Stomach (tissue), 19 donors: ENCODE measurements at places on chromosomes 5 and 9. TPM values are rescaled to one million over a fixed set of nuclear protein-coding genes. Genes with fewer than 3 reads are reported as not detected.
A peak's percentile ranks its signal among the peaks of the same experiment; 100 is the strongest.

PCDHGC5 gene
- total RNA-seq, result 3.5 TPM

DNA sequence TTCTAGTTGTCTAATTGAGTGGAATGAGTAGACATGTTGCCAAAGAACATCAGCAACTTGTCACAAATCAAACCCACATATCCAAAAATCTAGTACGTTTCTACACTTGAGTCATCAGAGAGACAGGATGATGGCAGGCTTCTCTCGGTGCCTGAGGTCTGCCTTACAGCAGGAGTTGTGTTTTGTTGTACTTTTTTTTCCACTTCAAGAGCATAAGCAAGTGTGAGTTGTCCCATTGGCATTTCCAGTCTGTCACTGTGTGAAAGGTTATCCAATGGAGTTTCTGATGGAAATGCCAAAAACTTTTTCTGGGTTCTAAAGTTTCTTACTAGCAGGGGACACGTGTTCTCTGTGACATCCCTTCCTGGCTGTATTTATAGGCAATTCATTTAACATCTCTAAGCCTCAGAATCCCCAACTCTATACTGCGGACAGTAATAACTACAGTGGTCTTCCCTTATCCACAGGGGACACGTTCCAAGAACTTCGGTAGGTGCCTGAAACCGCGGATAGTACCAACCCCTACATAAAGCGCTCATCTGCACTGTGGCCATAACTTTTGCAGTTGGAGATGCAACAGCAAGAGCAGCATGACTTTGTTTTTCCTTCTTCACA is 246.5 kb downstream of the SYK start:
- no peak for DNase-seq

IFNA13 gene
- total RNA-seq, result not detected

EIF4E1B gene
- total RNA-seq, result not detected

DNA sequence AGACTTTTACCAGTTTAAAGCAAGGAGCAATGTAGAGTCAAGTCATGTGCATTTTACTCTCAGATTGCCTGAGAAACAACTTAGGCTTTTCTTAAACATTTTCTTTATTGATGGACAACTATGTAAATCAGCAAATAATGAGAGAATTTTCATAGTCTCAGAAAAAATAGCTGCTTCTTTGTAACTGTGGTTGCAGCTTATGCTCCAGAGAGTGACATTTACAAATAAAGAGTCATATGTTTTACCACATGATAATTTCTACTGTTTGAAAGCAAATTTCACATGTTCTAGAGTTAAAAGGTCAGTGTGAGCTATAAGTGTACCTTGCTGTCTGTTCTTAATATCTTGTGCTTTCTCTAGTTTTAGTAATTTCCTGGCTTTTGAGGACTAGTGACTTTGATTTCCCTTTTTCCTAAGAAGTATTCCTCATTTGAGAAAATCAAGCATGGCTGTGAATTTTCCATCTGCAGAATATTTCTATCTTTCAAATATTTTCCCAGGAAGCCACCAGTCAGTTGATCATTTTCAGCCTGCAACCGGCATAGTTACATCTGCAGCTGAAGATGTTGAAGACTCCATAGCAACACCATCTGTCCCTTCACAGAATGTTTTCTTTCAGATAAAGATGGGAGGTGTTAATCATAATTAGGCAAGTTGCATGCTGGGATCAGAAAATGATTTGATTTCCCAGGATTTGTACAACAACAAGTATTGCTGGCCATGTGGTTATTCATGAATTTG is 229.9 kb downstream of the SGCD start:
- DNase-seq, result peak; percentile 32

LCN1 gene
- not detected for total RNA-seq

GRCh38 chr9:131382850-131383729 is 10.8 kb upstream of the PRRC2B start:
- peak; percentile 90 for DNase-seq

PCDHGB4 gene
- 7.7 TPM for total RNA-seq

DNA sequence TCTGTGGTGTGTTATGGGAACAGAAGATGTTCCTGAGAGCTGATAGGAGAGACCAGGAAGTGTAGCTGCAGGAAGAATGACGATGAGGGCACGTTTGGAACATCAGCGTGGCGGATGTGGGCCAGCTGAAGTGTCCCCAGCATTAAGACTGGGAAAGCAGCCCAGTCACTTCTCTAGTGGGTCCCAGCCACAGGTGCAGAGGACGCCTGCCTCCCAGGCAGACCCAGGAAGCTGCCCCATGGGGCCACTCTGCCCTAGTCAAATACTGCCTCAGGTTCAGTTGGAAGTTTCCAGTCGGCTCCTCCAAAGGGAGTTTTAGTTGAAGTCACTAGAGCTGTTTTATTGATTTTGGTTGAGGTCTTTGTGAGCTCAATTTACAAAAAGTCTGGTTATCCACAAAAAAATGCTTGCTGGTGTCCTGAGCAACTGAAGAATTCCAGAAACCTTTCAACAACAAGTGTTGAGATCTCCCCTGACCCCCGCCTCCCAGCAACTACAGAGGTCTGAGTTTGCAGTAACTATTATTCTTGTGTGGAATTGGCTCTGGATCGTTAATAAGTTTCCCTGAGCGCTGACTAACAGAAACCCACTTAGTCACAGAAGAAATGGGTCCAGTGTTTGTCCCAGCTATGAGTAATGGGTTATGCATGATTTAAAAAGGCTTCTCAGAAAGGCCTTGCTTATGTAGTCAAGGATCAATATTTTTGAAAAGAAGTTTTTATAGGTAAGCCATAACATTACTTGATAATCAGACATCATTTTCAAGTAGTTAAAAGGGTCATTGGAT is 294.1 kb downstream of the FANCC start:
- DNase-seq, result no peak

DNA sequence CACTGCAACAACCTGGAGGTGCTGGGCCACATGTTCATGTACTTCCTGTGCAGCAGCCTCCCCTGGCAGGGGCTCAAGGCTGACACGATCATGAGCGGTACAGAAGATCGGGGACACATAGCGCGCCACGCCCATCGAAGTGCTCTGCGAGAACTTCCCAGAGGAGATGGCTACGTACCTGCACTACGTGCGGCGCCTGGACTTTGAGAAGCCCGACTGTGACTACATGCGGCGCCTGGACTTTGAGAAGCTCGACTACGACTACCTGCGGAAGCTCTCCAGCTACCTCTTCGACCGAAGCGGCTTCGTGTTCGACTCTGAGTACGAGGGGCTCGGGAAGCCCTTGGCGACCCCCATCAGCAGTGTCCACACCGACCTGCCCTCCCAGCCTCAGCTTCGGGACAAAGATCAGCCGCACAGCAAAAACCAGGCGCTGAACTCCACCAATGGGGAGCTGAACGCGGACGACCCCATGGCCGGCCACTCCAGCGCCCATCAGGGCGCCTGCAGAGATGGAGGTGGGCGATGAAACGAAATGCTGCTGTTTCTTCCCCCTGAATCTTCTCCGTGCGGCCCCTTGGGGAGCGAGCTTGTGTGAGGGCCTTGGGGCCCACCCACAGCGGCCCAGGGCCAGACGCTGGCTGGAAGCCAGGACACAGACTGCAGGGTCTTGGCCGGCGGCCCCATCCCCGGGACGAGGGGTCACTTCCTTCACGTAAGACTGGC is 56.5 kb downstream of the JAK2 start:
- no peak for DNase-seq

THBS4 gene
- 7.7 TPM for total RNA-seq

DNA sequence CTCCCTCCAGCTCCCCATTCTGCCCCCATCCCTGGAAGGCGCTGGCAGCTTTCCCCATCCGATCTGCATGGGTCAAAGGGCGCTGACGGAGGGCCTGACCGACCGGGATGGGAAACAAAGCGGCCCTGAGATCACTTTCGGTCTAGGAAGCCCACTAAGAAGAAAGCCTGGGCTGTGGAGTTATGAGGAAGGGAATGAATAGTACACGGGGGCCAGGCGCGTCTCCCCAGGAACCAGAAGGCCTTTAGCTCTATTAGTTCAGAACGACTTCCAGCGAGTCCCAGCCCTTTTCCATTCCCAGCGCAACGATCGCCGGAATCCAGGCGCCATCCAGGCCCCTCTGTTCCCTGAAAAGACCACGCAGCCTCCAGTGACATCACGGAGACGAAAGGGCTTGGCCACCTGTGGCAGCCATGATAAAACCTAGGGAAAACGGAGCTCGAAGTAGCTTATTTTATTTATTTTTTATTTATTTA is 70.1 kb upstream of the CCDC180 start:
- DNase-seq, result no peak

GRCh38 chr9:135448663-135449100 is 30.9 kb upstream of the PPP1R26 start:
- DNase-seq, result no peak

KLHL3 gene
- 11.0 TPM for total RNA-seq

BTNL8 gene
- total RNA-seq, result 10.9 TPM

CDO1 gene
- not detected for total RNA-seq

PROB1 gene
- total RNA-seq, result not detected

PCDH1 gene
- 35.3 TPM for total RNA-seq

DNA sequence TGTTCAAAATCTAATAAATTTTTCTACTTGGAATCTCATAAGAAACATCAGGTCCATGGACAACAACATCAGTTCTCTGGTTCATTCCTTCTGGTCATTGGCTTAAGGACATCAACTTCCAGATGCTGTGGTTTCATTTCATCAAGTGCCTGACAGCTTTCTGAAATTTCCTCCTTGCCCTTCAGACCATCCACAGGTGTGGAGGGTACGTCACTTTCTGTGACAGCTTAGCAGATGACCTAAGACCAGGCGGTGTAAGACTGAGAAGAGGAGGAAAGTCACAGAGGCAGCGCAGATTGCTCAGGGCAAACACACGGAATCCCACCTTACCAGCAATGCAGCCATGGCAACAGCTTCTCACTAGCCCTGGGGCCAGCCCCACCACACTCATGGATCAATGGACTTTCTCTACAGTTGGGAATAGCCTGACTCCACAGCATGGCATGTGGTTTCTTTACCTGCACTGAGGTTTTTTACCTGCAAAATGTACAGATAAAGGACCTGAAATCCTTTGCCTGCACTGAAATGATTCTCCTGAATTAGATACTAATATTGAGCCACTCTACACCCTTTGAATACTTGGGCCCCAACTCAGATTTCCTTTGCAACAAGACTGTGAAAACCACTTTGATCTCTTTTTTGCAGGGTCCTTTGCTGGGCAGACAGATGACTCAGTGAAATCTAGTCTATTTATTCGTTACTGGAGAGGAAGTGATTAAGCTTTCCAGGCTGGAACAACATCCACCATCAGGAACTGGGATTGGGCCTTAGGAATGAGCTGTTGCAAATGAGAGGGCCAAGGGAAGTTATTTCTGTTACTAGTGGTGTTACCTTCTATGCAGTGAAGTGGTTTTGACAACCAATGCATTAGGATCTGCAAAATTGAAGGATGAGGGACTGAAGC is 26.9 kb downstream of the TICAM2 start:
- DNase-seq, result no peak

PCDHAC1 gene
- 0.55 TPM for total RNA-seq

DNA sequence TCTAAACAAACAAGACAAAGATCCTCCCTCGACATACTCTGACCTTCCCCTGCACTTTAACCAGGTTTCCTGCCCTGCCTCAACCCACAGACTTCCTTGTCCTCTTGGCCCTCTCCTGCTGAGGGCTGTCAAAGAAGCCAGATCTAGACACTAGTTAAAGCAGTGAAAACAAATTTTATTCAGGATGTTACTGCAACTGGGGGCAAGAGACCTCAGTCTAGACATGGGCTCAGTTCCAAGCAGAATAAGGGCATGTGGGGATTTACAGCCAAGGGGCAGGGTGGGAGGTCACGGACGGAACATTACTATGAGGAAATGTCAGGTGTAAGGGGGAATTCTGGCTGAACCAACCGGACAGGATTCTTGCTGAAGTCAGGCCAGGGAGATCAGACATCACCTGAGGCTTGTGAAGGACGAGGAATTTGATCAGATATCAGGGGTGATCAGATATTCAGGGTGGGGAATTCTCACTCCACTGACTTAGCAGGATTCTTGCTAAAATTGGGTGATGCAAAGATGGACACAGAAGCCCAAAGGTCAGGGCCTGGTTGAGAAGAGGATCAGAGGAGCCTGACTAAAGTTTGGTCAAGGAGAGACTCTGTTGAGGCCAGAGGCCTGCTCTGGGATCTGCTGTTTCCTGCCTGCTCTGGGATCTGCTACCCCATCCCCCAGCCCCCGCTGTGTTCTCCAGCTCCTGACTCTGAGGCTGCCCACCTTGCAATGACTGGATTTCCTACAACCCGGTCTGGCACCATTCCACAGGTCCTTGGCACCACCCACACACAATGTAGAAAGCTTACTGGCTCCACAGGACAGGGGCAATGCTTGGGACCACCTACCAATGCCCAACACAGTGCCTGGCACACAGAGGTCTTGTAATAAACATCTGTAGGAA is 21.5 kb downstream of the GABBR2 start:
- no peak for DNase-seq

GARNL3 gene
- total RNA-seq, result 9.6 TPM

- DNase-seq, result peak; percentile 23
Measured at GRCh38 chr5:59040804-59041201, 457.9 kb downstream of the RAB3C start.

DNA sequence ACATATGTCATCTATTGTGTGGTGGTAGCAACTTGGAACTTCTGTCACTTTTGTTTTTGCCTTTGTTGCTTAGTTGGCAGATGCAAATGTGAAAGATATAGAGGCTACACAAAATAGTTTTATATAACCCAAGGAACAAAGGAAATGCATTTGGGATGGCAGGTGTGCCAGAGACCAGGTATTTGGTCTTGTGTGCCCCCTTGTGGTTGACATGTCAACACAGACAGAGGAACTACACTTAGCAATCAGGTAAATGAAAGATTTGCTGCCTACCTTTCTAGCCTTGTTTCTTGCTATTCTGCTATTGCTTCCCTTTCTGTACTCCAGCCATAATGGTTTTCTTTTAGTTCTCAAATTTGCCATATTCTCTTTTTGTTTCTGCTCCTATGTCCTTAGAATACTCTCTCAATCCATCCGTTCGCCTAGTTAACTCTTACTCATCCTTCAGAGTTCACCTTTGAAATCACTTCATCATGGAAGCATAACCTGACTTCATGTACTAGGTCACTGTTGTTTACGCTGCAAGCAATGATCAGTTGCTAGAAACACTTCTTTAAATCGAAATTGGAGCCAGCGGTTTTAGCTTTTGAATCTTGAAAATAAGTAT is 119.5 kb downstream of the TRPM3 start:
- peak; percentile 58 for DNase-seq

GRCh38 chr5:1797855-1798254 is 1.8 kb downstream of the MRPL36 start:
- DNase-seq, result no peak

DNA sequence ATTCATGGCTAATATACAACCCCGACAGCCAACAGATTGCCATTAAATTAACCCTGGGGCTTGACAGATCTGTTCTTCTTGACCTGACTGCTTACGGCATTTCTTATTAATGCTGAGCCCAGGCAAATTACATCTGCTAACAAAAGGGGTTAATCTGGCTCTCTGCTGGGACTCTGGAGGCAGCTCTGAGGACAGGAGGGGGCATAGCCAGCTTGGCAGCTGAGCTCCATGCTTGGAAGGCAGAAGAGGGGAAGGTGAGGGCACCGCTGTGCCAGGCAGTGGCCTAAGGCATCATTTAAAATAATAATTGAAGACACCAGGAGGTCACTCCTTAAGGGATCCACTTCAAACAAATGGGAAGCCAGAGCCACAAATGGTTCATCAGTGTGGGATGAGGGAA is 126.0 kb upstream of the GPR151 start:
- no peak for DNase-seq

- no peak for DNase-seq
Measured at GRCh38 chr9:7454624-7455023, 345.0 kb downstream of the DMAC1 start.

GZMA gene
- not detected for total RNA-seq

- no peak for DNase-seq
Measured at GRCh38 chr5:6543830-6544560, 88.8 kb downstream of the NSUN2 start.

GALNT10 gene
- 47.8 TPM for total RNA-seq
